Calu3 (cell line): ENCODE measurements at places on chromosomes 11 and 22. TPM values are rescaled to one million over a fixed set of nuclear protein-coding genes. Genes with fewer than 3 reads are reported as not detected.
A peak's percentile ranks its signal among the peaks of the same experiment; 100 is the strongest.

- H3K4me1 ChIP-seq = peaks cover 9% of the 10 kb centered on the region
- no peak for DNase-seq
- H3K27me3 ChIP-seq = peaks cover 14% of the 10 kb centered on the region
- H3K36me3 ChIP-seq = no peaks in the 10 kb centered on the region
Observed at GRCh38 chr11:115280775-115281174, 223.4 kb downstream of the CADM1 start.

DNA sequence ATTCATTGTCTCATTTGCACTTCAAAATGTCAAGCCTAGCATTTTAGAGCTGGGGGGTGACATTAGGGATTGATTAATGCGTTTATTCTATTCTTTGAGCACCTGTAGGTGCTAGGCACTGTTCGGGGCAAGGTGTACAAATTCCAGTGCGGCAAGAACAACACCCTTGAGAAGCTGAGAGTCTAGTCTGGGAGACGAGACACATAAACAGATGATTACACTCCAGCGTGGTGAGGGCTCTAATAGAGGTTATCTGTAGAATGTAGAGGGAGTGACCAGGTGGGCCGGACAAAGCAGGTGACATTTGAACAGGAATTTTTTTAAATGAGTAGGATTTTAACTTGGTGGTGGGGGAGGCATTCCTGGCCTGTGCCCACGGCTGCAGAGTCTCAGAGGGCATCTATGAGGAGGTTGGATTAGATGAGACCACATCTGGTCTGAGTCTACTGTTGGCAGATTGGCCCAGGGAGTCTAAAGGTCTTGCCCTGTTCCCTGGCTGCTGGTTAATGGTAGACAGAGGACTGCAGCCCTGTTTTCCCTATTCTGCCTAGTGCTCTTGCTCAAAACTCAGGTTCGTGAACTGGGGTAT, 970 bp downstream of the CAT start:
- peaks cover 17% of the 10 kb centered on the region for H3K4me1 ChIP-seq
- DNase-seq = no peak
- H3K27me3 ChIP-seq = no peaks in the 10 kb centered on the region
- H3K4me3 ChIP-seq = peak overlapping the region; percentile 98

Gene SYT7
- 4.4 and 6.3 TPM in 2 replicates for total RNA-seq

- DNase-seq = no peak
- H3K4me3 ChIP-seq = no peak overlapping the region
- H3K27me3 ChIP-seq = no peaks in the 10 kb centered on the region
- no peaks in the 10 kb centered on the region for H3K4me1 ChIP-seq
- H3K27ac ChIP-seq = no peak overlapping the region
Observed at GRCh38 chr11:132430429-132431062, 1060.1 kb downstream of the NTM start.

GRCh38 chr11:37946155-37946766, 1348.2 kb upstream of the RAG2 start:
- no peak overlapping the region for H3K27ac ChIP-seq
- no peaks in the 10 kb centered on the region for H3K36me3 ChIP-seq
- peak; percentile 62 for DNase-seq
- H3K4me1 ChIP-seq = no peaks in the 10 kb centered on the region
- no peaks in the 10 kb centered on the region for H3K27me3 ChIP-seq

Gene KCNJ1
- total RNA-seq = 0.17 TPM in 1 of 2 replicates, not detected in the other

DNA sequence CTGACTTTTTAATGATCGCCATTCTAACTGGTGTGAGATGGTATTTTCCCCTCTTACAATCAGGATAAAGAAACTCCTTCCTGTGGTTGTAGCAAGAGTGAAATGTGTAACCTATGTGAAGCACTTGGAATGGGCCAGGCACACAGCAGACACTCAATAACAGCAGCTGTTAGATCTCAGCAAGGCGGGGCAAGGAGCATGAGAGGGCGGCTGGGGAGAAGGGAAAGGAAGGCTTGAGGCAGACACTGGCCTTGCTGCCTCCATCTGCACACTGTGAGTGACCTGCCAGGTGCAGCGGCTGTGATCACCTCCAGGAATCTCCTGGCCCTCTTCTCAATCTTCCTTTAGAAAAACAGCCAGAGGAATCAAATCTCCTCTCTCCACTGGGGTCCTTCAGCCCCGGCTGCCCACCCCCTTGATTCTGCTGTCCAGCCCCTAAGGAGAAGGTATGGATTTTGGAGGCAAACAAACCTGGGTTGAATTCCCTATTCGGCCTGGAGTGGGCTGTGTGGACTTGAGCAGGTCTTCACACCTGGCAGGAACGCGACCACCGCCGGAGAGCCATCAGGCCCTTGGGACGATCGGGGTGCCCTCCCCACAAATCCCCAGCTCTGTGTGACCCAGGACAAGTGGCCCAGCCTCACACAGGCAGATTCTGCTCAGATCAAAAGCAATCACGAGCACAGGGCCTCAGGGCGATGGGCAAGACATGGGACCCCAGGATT, 49.0 kb downstream of the RPUSD4 start:
- no peak overlapping the region for H3K4me3 ChIP-seq
- no peaks in the 10 kb centered on the region for H3K36me3 ChIP-seq
- DNase-seq = no peak
- no peaks in the 10 kb centered on the region for H3K4me1 ChIP-seq
- no peak overlapping the region for H3K27ac ChIP-seq

- no peak overlapping the region for H3K4me3 ChIP-seq
- peaks cover 33% of the 10 kb centered on the region for H3K27me3 ChIP-seq
- H3K4me1 ChIP-seq = no peaks in the 10 kb centered on the region
- no peak overlapping the region for H3K27ac ChIP-seq
- H3K36me3 ChIP-seq = no peaks in the 10 kb centered on the region
Observed at GRCh38 chr22:17334983-17335382, 34.3 kb upstream of the CECR2 start.

DNA sequence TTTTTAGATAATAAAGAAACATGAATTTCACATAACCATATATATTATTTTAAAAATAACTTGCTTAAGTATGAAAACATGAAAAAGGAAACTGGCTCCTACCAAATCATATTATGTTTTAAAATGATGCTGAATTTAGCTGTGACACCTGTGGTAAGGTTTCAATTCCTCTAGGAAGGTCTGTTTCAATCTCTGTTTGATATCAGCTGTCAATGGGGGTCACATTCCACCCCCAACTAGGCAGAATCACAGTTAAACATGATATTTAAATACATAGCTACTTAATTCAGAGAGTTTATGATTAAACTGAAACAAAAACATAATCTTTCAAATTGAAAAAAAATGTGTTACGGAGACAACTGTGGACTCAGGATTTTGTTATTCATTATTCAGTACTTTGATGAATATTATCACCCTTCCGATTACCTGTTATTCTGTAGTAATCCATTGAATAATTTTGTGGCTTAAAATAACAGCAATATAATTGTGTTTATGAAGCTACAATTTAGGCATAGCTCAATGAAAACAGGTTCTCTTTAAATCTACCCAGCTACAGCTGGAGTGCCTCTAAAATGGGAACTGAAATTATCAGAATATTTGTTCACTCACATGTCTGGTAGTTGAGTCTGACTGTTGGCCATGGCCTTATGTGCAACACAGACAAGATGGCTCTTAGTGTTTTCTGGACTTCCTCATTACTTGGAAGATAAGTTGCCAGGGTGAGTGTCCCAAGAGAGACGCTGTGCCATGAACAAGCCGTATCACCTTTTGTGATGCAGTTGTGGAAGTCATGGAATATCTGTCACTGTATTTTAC, 244.6 kb upstream of the ANO3 start:
- no peaks in the 10 kb centered on the region for H3K27me3 ChIP-seq
- H3K36me3 ChIP-seq = no peaks in the 10 kb centered on the region
- H3K27ac ChIP-seq = no peak overlapping the region
- no peak for DNase-seq
- H3K4me3 ChIP-seq = no peak overlapping the region

Gene CDCA5
- 53.4 and 55.4 TPM in 2 replicates for total RNA-seq

Gene ART5
- not detected in 2 replicates for total RNA-seq

- H3K4me1 ChIP-seq = peaks cover 60% of the 10 kb centered on the region
- H3K27ac ChIP-seq = peak overlapping the region; percentile 36
- no peak for DNase-seq
- H3K27me3 ChIP-seq = no peaks in the 10 kb centered on the region
Observed at GRCh38 chr11:13009476-13009920, 382 bp downstream of the RASSF10 start.
